ENCODE measurements at places on chromosomes 12 and 14.

- DNase-seq, result no peak
Measured at GRCh38 chr12:49287876-49288275, 7.1 kb upstream of the PRPH start.

DNA sequence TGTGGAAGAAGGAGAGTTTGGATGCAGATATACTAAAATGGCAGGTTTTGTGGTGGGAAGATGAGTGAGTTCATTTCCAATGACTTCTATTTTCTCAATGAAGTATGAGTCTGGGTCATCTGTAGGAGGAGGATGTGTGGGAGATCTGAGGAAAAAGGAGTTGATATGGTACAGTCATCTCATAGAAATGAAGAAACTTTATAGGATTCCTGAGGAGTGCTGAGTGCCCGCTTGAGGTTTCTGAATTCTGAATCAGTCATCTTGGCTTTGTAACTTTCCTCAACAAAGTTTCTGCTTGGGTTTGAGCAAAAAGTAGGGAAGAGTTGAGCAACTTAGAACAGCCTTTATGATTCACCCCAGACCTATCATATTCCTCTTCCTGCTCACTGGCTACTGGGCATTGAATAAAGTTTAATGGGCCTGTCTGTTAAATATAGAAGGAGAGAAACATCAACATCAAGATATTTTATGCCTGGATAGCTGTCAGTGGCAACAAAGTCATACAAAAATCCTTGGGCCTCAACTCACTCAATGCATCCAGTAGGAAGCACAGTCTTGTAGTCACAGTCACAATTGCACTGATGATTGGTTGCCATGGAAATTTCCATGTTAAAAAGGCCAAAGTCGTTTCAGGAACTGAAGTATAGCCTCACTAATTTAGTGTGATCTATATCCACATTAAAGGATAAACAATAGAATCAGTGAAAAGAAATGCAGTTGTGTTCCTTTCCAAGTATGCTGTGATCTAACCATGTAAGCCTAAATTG is 284.7 kb downstream of the DUSP6 start:
- DNase-seq, result no peak

- DNase-seq, result no peak
Measured at GRCh38 chr14:90726656-90727055, 89.6 kb downstream of the TTC7B start.

DNA sequence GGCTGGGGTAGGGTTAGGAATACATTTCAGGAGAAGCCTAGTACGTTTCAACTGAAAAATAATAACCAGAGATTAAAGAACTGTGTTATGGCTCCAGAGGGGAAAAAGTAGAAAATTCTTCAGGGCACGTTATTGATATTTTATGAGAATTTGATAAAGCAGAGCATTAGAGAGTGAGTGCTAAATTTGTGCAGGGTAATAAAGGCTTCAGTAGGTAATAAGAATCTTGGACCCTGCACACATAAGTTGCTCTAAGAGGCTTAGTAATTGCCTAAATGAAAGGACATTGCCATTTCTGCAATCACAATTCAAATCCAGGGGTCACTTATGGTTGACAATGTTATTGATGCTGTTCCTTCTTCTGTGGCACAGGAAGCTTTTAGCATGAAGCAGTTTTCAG is 439.4 kb upstream of the DCN start:
- no peak for DNase-seq

DNA sequence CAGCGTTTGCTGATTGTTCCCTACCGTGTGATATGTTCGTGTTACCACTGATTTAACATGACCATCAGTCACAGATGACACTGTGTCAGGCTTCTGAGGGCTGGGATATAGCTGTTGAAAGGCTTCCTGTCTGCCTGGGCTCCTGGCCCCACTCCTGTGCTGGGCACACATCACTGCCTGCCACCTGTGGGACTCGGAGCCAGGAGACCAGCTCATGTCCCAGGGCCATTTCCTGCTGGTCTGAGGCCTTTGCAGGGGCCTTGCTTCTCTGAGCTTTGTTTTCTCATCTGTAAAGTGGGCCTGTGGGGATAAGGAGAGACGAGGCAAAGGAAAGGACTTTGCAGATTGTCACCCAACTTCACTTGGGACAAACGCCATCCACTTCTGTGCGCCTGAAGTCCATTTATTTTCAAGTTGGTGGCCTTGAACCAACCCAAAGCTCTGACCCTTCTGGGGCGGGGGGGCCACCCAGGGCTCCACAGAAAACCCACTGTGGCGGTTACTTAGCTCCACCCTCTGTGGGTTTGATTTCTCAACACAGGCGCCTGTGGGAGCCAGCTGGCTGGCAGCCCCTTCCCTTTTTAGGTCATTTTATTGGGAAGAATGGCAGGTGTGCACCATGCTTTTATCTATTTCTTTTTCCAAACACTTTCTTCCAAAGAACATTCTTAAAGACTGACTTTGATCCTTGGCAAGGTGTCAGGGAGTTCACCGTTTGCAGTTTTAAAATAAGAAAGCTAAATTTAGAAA is 54.1 kb downstream of the BEGAIN start:
- DNase-seq, result no peak

DNA sequence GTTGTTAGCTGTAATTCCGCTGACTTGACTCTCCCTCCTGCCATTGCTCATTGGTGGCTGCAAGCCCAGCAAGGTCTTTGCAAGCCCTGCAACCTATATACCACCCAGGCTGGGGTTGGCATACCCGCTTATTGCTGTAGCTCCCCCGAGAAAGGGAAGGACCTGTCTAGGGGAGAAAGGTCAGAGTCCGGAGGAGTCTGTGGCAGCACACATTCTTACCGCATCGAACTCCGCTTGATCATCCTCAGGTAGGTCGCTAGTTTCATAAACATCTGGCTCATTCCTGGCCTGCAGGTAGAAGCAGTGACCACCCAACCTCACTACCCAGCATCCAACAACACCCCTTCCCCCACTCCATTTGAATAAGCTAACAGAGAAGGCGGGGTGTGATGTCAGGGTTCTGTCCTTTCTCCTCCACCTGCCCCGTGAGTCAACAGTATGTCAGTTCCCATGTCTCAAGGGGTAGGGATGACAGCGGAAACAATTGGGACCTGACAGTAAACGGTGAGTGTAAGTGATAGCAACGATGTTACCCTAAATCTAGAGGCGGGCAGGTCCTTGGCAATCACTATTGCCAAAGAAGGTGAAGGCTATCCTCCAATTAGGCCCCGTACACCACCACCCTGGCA is 1.1 kb downstream of the DCTN2 start:
- no peak for DNase-seq

- DNase-seq, result no peak
Measured at GRCh38 chr14:66206554-66206953, 279.6 kb upstream of the CCDC196 start.

DNA sequence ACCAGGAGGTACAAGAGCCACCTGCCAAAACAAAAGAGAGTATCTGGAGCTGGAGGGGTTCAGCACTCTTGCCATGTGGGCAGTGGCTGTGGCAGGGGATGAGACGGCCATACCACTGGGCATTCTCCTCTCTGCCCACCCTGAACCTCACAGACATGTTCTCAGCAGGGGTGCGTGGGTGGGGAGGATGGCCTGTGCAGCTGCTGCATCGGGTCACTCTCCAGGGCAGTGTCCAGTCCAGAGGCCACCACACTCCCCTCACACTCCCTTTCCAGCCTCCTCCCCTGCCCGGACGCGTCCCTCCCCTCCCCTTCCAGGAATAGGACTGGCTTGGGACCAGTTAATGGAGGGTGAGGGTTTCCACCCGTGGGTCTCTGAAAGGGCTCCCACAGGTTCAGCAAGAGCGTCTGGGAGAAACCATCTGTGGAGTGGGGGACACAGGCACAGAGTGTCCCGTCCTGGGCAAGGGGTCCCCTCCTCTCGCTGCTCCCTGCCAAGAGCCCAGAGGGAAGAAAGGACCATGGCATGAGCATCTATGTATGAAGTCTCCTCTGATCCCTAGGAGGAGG is 501 bp downstream of the C1R start:
- no peak for DNase-seq

DNA sequence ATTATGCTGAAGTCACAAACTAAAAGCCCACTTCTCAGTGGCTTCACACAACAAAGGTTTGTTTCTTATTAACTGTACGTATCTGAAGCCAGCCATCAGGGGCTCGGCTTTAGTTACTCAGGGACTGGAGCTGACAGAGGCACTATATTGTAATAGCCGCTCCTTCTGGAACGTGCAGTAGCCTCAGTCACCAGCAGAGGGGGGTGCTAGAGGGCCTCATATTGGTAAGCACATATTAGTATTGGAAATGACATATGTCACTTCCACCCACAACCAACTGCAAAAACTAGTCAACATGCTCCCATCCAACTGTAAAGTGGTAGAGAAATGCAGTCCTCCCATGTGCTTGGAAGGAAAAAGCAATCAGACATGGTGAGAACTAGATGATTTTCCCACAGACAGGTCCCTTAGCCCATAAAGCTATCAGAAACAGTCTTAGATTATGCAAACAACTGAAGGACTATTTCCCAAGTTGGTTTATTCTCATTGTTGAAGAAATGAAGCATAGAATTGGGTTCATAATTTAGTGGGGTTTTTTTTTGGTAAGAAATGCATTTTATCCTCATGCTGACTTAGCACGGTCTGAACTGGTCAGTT is 183.6 kb upstream of the G2E3 start:
- peak; percentile 27 for DNase-seq

- DNase-seq, result no peak
Measured at GRCh38 chr14:91332171-91332985, 85.2 kb downstream of the CCDC88C start.

DNA sequence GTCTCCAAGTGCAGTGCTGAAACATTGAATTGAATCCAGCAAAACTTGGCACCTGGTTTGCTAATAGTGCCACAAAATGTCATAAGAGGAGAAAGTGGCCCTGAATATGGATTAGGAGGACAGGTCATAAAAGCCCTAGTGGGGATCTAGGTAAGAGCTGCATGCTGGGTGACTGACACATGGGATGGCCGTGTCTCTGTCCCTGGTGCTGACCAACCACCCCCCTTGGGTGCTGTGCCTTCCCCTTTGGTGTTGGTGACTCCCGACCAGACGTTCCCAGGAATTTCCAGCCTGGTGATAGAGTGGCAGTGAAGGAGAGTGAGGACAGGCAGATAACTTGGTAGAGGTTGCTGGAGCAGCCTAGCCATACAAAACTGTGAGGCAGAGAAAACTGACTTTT is 142.8 kb downstream of the VRK1 start:
- DNase-seq, result no peak

DNA sequence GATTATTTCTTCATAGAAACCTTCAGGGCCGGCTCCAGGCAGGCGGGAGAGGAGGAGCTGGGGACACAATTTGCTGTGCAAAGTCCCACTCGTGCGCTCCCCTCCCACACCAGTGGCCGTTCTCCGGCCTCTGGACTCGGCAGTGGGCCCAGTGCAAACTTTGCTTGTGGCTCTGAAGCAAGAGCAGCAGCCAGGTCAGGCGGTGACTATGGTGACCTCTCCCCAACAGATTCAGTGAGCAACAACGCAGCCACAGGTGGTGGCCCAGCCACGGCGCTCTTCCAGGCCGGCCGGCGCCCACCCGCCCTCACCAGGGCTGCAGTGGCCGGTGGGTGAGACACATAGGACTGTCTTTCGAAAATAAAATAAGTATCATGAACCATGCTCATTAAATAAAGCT is 29.5 kb downstream of the VPS37B start:
- DNase-seq, result no peak

DNA sequence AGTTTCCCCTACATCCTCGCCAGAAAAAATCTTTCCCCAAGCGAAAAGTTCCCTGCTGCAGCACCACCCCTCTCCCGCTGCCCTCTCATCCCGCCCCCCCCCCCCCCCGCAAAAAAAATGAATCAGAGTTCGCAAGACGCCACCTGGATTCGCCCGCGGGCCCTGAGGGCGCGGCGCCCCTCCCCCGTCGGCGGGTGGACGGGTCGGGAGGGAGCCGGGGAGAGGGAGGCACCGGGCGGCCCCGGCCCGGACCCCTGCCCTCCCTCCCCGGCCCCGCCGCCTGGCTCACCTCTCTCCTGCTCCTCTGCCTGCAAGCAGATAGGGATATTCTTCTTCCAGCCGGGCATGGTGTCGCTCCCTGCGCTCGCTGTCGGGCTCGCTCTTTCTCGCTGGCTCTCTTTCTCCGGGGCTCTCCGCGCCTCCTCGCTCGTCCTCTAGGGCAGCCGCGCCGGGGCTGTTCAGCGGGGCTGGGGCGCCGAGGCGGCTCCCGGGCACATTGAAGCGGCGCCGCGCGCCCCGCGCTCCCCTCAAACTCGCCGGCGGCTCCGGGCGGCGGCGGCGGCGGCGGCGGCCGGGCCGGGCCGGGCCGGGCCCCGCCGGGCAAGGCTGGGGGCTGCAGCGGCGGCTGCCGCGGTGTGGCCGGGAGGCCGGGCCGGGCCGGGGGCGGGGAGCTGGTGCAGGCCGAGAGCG is 200.3 kb upstream of the CAND1 start:
- no peak for DNase-seq

- DNase-seq, result no peak
Measured at GRCh38 chr12:104741497-104742367, 216.4 kb downstream of the SLC41A2 start.

- DNase-seq, result no peak
Measured at GRCh38 chr12:123984903-123985302, 11.9 kb downstream of the ZNF664 start.

DNA sequence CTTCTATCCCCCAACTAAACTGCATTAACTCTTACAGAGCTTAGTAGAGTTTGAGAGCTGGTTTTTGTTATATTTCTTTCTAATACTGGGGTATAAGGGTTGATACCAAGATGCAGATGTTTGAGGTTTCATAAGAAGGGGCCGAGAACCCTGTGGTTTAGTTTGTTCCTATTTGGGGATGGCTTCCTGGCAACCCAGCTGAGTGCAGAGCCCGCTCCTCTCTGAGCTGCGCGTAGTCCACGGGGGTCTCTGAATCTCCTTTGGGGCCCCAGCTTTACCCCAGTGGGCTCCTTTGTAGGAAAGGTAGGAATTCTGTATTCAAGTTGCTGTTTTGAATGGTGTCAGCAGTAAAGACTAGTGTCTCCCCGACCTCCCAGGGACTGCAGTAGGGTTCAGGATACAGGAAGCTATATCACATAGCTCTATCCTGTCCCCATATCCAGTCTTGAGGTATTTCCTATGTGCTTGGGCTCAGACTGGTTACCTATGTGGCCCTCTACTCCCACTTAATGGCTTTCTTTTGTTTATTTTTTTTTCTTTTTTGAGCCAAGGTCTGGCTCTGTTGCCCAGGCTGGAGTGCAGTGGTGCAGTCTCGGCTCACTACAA is 25.4 kb downstream of the PLXNC1 start:
- no peak for DNase-seq

DNA sequence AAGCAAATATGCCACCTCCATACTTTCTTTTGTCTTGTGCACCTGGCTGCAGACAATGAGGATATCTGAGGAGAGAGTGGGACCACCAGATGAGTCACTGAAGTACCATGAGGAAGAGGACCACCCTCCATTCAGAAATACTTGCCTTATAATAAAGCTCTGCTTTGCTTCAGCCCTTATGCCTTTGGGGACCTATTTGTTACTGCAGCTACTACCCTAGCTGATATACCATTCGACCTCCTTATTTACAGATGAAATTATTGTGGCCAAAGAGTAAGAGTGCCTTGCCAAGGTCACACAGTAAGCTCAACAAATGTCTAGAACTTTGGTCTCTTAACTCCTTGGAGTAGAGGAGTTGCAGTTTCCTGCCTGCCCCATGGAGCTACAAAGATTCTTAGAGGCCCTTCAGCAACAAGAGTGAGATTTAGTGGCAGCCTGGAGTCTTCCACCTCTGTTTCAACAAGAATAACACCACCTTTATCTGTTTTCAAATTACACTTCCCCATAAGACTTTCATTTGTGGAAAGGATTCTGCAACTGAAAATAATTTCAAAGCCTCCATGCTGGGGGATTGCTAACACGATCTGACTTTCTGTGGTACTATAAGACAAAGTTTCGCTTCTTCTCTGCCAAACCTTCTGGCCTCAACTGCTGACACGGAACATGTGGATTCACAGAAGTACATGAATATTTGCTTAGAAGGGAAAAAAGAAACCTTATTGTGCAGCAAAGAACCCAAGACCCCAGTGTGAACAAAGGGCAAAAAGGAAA is 3.6 kb downstream of the CMKLR1 start:
- DNase-seq, result no peak
